ENCODE measurements at places on chromosomes 7 and 10.

GRCh38 chr10:27504808-27505460 lies 830 bp downstream of the RAB18 start:
- DNase-seq = no peak

DNA sequence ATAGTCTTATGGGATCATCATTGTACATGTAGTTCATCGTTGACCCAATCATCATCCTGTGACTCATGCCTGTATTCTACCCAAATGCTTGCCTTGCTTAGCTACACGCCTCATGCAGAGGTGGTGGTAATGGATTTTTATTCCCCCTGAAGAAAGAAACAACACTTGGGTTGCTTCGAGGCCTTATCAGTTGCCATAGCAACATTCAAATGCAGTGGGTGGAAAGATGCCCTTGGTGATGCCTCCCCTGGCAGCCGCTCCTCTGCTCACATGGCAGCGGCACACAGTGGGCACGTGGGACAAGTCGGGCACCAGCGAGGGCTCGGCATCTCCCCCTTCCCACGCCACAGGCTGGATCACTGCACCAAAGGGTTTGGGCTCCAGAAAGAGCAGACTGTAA lies 54.0 kb upstream of the NMT2 start:
- DNase-seq = no peak

DNA sequence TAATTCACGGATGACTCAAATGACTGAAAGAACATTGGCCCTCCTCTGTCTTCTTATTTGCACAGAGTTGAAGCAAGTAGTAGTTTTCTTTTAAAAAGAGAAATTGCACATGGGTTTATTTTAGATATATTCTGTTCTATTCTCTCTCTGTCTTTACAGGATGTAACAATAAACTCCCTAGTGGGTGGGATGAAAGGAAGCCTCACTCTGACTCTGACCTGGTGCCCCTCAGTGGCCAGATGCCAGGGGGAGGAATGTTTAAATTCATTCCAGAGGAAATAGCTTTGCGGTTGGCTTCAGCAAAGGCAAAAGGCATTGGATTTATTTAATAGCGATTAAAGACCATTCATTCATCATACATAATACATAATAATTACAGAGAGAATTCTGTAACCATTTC lies 156.4 kb upstream of the MTPN start:
- no peak for DNase-seq

DNA sequence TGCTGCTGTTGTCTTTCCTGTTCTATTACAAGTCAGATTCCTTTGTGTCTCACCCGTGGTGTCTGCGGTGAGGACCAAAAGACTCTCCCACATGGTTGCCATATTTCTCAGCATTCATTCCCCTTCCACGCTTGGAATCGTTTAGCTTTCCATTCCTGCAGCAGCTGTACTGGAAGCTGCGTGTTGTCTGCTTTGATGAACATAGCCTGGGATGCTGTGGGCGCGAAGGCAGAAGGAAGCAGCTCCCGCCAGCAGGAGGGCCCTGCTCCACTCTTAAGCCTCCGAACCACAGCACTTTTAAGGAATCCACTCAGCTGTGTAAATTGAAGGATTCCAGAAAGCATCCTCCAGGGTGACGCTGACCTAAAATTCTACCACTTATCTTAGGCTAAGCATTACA lies 303.6 kb upstream of the PITRM1 start:
- no peak for DNase-seq

GRCh38 chr10:127146661-127147060 lies 49.7 kb downstream of the INSYN2A start:
- no peak for DNase-seq

DNA sequence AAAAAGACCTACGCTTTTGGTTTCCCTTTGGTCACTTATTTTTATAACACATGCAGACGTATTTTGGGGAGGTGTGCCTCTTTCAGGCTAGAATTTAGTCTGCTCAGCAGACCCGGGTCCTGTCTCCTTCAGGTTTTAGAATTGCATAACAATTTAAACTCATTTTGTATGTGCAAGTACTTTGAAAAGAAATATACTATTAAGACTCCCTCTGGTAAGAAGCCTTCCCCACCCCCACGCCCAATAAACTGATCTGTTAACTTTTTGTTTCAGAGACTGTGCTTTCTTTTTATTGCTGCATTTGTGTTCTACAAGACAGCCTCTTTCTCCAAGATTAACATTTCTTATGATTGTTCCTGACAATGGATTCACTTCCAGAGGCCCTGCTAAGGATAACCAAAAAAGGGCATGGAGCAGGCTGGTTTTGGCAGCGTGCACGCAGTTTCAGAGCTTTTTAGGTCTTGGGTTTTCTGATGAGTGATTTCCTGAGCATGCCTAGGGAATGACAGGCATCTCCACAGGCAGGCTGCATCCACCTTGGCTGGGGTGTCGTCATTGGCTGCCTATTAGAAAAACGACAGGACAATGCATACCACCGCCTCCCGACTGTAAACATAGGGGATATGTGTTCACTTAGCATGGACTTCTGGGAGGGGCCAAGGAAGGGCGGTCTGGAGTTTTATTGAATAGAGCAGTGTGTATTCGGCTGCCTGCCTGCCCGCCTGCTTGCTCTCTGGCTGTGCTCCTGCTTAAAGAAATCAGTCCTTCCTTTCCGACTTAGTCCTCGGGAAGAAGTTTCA lies at the start of gene CALD1:
CALD1 (plus strand) TSS at position 694 of the 800 bp plus-strand sequence. CDS start 88,100 bp downstream, outside the sequence.
- no peak for DNase-seq

DNA sequence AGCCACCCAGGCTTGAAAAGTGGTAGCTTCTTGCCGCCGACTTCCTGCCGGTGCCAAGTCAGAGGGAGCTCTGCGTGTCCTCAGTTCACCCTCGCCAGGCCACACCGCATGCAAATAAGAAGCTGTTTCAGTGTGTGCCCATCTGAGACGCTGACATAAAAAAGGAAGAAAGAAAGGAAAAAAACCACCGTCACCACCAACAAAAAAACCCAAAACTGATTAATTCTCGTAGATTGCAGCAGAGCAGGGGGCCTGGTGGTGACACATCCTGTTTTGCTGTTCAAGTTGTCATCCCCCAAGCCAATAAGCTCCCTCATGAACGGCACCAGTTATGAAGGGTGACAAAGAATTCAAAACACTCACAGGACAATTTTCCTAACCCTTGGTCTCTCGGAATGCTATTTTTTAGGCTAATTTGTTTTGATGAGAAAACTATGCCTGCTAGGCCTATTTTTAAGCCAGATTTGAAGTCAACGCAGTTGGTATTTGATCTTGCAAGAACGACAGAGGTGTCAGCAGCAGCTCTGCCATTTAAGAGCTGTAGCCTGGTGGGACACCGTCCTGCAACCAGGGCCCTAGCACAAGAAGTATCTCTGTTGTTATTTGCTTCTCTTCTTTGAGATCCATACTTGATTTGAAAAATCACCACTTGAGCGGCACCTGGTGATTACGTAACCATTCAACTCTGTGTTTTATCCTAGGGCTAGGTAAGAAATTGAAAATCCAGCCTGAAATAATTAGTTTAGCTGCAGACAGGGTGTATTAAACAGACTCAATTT lies 145.6 kb downstream of the PFKFB3 start:
- no peak for DNase-seq

- DNase-seq = no peak
Measured at GRCh38 chr7:24882989-24883621, 96.9 kb downstream of the OSBPL3 start.

DNA sequence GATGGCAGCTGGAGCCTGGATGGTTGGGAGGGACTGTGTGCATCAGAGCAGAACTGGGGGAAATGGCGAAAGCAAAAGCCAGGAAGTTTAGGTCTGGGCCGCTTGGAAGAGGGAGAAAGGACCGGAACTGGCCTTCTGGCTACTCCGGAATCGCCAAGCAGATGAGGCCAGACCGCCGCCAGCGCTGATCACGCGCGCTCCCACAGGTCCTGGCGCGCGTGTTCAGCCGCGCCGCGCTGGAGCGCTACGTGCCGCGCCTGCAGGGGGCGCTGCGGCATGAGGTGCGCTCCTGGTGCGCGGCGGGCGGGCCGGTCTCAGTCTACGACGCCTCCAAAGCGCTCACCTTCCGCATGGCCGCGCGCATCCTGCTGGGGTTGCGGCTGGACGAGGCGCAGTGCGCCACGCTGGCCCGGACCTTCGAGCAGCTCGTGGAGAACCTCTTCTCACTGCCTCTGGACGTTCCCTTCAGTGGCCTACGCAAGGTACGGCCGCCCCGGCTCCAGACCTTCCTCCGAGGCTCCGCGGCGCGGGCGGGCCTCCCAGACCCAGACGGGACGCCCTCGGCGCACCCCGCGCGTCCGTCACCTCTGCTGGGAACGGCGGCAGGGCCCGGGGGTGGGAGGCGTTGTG lies 2.0 kb downstream of the CYP26C1 start:
- no peak for DNase-seq

- DNase-seq = no peak
Measured at GRCh38 chr10:13188593-13188992, 27.2 kb downstream of the MCM10 start.

DNA sequence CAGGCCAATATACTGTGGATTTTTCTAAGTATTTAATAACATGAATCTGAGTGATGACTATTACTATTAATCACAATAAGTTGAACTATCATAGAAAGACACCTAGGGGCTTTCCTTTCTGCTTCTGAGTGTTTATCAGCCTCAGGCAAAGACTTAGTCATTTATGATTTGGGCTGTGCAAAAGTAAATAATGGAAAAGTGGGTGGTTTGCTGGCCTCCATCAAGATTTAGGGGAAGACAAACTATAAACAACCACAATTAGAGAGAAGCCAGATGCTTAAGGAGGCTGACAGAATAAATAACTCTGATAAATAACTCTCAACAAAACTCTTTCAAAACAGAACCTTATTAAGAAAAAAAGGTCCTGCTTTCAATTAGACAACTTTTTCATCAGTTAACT lies 64.7 kb downstream of the MACC1 start:
- DNase-seq = no peak

DNA sequence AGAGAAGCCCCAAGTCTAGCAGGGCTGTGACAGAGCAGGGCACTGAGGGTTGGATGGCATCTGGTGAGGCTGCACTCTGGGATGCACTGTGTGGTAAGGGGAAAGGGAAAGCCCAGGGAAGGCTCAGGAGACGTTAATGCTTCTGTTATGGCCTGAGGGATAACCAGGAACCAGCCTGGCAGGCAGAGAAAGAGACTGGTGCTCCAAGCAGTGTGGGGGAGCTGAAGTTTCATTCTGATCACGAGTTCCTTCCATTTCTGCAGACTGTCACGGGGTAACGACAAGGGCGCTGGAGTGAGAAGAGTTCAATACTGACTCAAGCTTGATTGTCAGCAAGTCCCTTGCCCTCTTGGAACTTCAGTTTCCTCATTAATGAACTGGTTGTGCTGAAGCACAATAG lies 730.9 kb downstream of the GRID1 start:
- no peak for DNase-seq

DNA sequence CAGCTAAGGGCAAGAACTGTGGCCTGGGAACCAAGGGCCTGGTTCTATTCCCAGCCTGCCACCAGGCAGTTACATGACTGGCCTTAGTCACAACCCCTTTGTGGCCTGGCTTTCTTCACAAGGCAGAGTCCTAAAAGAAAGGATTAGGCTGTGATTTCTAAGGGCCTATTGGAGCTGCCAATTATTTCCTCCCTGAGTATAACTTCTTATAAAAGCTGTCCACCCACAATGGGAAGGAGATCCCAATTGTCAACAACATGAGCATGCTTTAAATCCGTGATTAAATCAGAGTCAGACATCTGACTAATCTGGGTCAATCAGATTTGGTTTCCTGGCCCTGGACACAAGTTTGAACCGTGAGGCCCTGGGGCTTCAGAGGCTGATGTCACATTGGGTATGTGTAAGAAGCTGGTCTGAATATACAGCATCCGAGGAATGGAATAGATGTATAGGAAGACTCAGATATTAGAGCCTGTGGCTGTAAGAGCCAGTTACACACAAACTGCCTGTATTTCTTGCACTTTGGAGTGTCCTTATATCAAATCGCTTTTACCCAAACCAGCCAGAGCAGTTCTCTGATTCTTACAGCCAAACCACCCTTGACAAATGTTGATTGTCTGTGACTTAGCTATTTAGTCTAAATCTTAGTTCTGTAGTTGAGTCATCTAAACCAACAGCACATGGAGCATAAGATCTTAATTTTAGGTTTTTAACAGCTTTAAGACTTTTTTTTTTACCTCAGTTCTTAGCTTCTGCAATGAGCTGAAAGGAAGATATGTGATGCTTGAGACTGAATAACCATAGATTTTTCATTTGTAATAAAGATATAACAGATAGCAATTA lies 61.3 kb downstream of the ABCB4 start:
- no peak for DNase-seq

DNA sequence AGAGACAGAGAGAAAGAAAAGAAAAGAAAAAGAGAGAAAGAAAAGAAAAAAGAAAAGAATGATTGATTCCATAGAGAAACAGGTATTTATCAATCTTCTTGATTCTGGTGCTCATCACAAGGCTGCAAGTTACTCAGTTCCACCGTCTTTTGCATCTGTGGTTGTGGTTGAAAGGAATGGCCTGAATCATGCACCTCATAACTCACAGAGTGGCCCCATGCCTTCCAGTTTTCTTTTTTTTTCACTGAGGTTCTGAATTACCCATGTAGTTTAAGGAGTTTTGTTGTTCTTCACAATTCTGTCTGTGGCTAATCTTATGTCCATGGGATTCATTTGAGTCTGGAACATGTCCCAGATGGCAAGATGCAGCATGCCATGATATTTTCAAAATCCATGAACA lies 156.0 kb downstream of the ZNF33B start:
- DNase-seq = no peak

- DNase-seq = no peak
Measured at GRCh38 chr7:29574659-29575058, 11.0 kb downstream of the PRR15 start.

Measured in NCI-H2029 treated with DMSO at 0.1 percent for 48 hours (cell line).